Activated gamma-delta T cell treated with anti-CD3 and anti-CD28 coated beads, Interleukin-2, amount 50 U/mL, for 16 hours (primary cell): ENCODE measurements at places on chromosomes 4 and X.

GRCh38 chr4:41077628-41078027 lies 136.7 kb downstream of the APBB2 start:
- no peak for DNase-seq

DNA sequence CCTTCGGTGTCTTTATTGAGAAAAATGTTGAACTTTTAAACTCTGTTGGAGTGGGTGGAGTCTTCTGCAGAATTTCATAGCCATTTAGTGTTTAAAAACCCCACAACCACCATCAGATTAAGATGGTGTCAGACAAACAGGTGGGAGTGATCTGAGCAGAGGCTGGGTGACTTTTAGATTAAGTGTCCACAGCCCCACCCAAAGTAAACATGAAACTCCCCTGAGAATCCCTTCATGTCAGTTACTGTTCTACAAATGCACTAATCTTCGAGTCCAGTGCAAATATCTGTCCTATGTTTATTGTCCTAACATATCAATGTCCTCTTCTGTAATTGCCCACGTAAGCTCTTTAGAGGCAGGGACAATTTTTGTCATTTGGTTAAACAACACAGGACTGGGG lies 175.6 kb upstream of the RBPJ start:
- no peak for DNase-seq

DNA sequence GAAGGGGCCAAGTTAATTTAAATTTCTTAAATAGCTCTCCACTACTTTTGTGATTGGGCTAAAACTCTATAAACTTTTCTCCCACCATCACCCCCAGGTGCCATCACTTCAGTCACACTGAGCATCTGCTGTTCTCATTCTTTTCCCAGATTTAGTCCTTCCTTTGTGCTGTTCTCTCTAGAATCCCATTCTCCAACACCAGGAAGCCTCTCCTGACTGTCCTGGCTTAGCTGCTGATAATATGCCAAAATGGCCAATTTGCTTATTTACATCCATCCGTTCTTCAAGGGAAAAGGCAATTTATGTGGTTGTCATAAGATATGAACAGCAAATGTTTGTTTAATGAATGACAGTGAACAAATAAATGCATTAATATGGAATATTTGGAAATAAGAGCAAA lies 44.1 kb downstream of the FGFBP1 start:
- no peak for DNase-seq

GRCh38 chr4:15855804-15856475 lies 77.8 kb downstream of the CD38 start:
- DNase-seq, result no peak

DNA sequence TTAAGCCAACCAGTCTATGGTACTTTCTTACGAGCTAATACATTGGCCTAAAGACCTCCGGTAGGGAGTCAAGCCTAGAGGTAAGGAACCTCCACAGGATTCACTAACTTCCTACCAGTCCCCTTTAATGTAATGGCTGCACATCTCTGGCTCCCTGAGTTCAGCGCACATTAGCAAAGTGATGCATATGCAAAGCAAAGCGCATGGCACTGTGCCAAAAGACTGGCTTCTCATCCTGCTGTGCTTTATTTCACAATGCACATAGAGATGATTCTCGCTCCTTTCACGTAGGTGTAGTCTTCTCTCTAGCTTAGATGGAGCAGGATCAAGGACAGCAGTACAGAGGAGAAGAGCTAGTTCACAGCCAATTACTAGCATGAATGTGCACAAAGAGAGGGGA lies 14.6 kb upstream of the CLTRN start:
- DNase-seq, result no peak

- DNase-seq, result no peak
Measured at GRCh38 chr4:164293743-164294142, 460.2 kb upstream of the SMIM31 start.

DNA sequence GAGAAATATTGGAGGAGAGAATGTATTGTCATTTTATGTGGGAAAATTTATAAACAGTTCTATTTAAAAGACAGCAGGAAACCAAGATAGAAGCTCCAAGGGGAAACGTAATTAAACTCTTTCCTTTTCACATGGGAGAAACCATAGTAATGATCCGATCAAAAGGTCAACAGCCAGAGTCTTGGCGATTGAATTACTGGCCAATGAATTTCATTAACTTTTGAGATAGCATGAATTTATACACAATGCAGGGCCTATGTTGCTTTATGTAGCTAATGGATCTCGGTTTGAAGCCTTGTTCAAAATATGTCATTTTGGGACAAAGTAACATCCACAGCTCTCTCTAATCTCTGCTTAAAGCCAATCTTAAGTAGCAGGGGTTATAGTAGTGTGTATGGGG lies 897.5 kb upstream of the NDST4 start:
- no peak for DNase-seq

- no peak for DNase-seq
Measured at GRCh38 chrX:105460376-105460775, 239.9 kb upstream of the TEX13A start.

GRCh38 chr4:81040012-81040659 lies 9.6 kb downstream of the BMP3 start:
- no peak for DNase-seq

GRCh38 chr4:72022553-72022952 lies 9.2 kb upstream of the NPFFR2 start:
- DNase-seq, result no peak

DNA sequence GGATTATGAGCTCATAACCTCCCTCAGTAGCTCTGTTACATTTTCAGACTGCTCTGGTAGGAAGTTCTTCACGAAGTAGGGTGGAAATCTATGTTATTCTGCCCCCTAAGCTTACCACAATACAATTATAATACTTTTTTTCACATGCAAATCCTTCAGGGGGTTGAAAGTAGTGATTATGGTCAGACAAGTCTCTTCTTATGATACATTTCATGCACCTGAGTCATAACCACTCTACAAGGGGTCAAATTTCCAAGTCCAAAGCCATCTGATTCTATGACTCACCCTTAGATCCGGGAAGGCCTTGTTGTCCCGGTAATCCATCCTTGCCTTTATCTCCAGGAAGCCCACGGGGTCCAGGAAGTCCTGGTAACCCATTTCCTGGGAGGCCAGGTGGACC lies 95.2 kb downstream of the ATG4A start:
- no peak for DNase-seq

DNA sequence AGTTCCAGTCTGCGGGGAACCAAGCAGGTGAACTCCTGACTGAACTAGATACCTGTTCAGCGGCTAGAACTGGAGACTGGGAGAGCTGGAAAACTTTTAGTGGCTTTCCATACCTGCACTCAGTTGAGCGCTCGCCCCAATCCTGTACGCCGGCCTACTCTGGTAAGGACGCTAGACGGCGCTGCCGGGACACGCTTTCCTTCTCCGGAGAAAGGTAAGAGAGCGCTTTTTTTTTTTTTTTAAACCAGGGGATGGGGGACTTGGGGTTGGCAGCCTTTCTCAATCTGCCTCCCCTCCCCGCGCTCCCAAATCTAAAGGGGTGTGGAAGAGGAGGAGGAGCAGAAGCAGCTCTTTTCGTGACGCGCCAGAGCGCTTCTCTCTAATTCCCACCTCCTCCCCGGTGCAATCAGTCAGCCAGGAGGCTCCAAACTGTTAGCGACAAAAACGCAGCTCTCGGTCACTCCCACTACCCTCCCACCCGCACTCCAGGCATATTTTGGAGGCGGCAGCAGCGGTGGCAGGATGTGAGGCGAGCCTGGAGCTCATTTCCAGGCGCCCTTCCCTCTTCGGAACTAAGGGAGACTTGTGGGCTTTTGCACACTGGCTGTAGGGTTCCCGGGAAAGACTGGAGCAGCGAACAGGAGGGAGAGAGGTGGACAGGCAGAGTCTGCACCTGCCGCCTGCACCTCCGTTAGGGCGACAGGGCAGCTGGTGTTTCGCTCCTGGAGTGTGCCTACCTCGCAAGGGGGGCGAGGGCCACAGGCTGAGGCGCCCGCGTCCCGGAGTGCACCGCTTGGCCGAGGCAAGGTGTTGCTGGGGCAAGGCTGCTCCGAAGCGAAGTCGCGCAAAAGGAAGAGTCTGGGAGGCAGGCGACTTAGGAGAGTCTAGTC lies at the start of gene IL1RAPL2:
TSS of gene IL1RAPL2 (plus strand) at position 409 of the 890 bp plus-strand sequence.
- DNase-seq, result no peak

DNA sequence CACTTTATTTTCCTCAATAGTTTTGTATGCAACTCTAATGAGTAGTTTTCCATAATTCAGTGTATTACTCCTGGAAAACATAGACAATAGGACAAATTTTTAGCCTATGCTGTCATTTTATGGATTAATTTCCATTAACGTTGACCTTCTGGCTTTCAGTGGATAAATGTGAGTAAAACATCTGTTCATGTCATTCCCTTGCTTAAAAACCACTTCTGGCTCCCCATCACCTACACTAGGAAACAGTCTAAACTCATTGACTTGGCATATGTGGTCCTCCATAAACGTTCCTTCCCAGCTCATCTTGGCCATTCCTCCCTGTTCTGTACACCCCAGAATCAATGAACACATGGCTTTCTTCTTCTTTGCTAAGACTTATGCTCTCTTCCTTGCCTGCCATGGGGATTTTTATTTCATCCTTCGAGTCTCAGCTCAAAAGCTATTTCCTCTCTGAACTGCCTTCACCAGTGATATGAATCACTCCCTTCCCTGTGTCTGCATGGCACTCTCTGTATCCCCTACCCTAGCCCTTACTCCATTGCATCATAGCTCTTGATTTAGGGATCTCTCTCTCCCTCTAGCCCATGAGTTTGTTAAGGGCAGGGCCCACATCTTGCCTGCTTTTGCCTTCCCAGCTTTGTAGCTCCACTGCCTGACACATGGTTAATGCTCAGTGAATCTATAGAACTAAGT lies 34.8 kb downstream of the DOCK11 start:
- no peak for DNase-seq

DNA sequence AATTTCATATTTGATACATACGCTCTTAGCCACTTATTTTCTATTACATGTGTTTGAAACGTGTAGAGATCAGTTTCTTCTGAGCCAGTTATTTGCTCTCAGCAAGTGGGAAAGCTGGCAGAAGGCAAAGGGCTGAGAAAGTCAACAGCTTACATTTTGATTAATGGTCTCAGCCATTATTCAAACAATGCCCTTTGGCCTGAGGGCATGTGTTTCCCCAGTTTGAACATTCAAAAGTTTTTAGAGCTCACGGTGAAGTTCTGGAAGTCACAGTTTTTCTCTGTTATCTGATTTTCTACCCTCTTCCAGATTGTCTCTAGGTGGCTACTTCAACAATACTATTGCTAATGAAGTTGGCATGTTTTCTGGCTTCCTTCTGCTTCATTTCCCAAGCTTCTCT lies 591.8 kb upstream of the CPEB2 start:
- no peak for DNase-seq

GRCh38 chr4:169622566-169622965 lies 2.2 kb downstream of the CLCN3 start:
- DNase-seq, result no peak

DNA sequence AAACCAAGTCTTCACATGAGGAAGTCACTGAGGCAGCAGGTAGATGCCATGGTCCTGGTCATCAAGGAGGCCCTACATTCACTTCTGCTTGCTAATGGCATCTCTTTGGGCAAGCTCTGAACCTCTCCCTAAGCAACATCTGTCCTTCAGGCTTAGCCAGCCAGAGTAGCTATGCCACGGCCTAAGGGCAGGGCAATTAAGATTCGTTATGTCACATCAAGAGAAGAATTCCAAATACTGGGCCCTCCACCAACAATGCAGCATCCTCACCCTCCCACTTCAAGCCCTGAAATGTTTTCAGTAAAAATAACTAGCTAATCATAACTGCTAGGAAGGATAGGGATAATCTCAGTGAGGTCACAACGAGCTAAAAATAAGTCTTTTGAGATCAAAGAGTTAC lies 120.7 kb upstream of the HCCS start:
- DNase-seq, result no peak

DNA sequence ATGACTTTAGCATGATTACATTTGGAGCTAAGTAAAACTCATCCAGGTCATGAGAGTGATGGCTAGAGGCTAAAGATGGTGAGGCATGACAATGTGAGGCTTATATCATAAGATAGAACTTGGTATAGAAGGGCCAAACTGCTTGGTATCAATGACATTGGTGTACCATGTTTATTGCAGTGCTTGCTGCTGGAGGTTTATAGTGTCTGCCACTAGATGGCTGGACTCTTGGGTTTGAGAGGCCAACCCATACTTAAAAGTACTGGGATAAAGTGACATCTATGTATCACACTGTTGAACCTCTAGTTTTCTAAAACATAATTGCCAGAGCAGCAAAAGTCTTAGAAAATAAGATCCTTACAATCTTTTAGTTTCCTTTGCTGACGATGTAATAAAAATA lies 83.0 kb upstream of the TACR3 start:
- DNase-seq, result no peak

- no peak for DNase-seq
Measured at GRCh38 chrX:24760363-24761000, 66.8 kb downstream of the POLA1 start.

- no peak for DNase-seq
Measured at GRCh38 chr4:38368613-38369012, 295.4 kb upstream of the KLF3 start.

- no peak for DNase-seq
Measured at GRCh38 chr4:117692538-117692937, 341.7 kb upstream of the NDST3 start.

DNA sequence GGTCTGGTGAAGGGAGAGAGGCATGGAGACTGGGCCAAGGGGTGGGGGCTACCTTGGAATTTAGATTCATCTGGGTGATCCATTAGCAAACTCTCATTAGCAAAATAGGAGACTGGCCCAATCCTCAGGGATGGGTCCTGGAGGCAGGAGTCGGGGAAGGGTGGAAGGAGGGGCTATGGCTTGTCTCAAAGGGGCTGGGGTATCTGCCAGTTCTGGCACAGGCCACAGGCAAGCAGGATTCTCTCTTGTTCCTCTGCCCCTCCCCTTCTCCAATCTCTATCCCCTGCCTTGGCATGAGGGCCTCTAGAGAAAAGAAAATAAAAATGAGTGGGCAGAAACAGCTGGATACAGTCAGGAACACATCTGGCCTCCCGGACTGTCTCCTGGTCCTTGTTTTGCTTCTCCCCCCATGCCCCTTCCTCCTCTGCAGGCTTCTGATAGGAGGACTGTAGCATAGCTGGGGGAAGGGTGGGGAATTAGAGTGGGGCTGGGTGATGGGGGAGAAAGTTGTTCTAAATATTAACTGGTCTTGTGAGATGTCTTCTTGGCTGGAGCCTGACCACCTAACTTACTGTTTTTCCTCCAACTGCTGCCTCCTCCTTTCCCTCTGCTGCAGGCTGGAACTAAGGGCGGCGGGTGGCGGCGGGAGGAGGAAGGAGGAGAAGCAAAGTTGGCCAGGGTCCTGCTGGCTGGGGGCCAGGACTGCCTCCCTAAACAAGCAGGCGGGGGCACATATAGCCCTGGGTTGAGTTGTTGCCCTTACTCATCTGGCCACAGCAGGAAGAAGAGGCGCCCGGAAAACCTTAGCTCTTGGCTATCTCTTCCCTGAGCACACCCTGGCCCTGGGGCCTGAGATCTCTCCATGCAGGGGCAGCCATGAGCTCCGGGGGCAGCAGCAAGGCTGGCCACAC lies 53.3 kb upstream of the LAS1L start:
- DNase-seq, result no peak
